ENCODE measurements at places on chromosomes 11 and 22. TPM values are rescaled to one million over a fixed set of nuclear protein-coding genes. Genes with fewer than 3 reads are reported as not detected.

Gene P2RY2
- total RNA-seq, result 25.3 TPM

GRCh38 chr11:114168691-114169090 lies 109.2 kb downstream of the ZBTB16 start:
- H3K27ac ChIP-seq, result no peak overlapping the region
- no peak overlapping the region for H3K4me3 ChIP-seq
- H3K36me3 ChIP-seq, result no peaks in the 10 kb centered on the region
- DNase-seq, result no peak
- H3K4me1 ChIP-seq, result peaks cover 90% of the 10 kb centered on the region
- H3K27me3 ChIP-seq, result peaks cover 84% of the 10 kb centered on the region

DNA sequence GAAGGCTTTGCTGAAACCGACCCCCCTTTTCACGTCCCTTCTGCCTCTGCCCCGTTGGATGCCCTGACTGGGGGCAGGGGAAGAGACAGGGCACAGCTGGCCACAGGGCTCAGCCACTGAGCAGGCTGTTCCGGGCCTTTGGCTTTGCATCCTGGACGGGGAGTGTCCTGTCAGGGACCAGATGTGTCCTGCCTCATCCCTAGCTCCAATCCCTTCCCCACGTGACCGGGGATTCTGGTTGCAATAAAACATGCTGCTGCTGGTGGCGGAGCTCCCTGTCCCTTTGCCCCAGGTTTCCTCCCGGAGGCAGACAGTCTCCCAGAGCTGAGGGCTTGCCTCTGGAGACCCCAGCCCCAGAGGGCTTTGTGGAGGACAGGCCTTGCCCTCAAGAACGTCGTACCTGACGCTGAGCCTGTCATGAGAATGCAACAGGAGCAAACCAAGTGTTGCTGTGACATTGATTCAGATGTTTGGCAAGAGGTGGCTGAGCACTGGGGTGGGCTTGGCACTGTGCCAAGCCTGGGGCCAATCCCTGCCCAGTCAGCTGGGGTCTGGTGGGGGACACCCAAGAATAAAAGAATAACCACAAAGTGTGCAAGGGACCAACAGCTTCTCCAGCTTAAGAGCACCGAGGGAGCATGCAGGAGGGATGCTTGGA lies 7.3 kb downstream of the CDC42EP2 start:
- H3K4me1 ChIP-seq, result no peaks in the 10 kb centered on the region
- no peak for DNase-seq
- H3K4me3 ChIP-seq, result no peak overlapping the region

DNA sequence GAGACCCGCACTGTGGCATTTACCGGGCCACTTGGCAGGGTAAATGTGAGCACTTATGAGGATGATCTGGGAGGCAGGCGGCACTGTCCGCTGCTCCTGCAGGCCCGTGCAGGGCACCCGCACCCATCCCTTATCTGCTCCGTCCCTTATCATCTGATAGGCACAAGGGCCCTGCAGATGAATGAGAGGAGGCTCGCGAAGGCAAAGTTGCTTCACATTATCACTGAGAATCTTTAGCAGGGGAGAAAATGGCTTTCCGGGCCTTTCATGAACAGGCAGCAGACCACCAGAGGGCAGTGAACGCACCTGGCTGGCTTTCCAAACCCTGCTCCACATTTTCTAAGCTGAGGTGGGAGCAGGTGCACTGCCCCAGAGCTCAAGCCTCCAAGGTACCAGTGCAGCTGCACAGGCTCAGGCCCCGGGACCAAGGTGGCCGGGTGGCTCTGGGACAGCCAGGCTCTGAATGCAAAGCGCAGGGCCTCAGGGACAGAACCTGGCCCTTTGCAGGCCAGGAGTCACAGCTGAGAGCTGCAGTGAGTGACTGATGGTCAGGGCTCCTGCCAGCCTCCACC lies 165.6 kb downstream of the SHANK2 start:
- no peaks in the 10 kb centered on the region for H3K27me3 ChIP-seq
- no peaks in the 10 kb centered on the region for H3K36me3 ChIP-seq
- no peak overlapping the region for H3K4me3 ChIP-seq

DNA sequence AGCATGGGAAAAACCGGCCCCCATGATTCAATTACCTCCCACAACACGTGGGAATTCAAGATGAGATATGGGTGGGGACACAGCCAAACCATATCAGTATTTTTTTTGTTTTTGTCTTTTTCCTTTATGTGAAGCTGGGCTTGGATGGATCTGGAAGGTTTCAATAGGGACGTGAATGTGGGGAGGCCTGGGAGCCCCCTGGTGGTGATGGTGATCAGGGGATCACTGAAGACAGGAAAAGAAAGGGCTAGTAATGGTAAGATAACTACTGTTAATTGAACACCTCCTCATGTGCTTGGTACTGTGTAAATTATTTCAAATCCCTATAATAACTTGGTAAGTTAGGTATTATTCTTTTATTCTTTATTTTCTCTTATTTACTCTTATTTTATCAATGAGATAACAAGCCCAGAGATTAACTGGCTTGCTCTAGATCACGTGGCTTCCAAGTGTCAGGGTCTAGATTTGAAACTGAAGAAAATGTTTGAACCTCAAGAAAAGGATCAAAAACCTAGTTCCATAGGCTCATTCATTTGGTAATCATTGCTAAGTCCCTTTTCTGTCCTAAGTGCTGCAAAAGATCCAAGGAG lies 364.2 kb downstream of the TENM4 start:
- no peaks in the 10 kb centered on the region for H3K27me3 ChIP-seq
- no peak overlapping the region for H3K27ac ChIP-seq
- no peak overlapping the region for H3K4me3 ChIP-seq
- H3K4me1 ChIP-seq, result peaks cover 62% of the 10 kb centered on the region

Data from type B pancreatic cell (in vitro differentiated cells).